Activated CD4-positive, alpha-beta T cell treated with anti-CD3 and anti-CD28 coated beads, Interleukin-2, Interleukin-4, amounts not matched to agents 100 ng/mL and 50 ng/mL, durations not matched to agents 16 hours and 8 hours (primary cell): ENCODE measurements at places on chromosomes 6 and 20.

DNA sequence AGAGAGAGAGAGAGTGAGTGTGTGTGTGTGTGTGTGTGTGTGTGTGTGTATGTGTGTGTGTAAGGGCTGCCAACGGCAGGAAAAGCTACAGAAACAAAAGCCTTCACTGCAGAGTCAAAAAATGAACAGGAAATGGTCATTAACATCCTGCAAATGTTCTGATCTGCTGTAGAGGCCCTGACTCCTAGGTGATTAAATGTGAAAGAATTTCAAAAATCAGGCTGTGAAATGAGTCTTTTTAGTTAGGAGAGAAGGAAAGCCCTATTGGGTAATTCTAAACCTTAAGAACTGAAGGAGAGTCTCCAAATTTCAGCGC, 166.5 kb upstream of the MYLIP start:
- DNase-seq: peak; percentile 80

DNA sequence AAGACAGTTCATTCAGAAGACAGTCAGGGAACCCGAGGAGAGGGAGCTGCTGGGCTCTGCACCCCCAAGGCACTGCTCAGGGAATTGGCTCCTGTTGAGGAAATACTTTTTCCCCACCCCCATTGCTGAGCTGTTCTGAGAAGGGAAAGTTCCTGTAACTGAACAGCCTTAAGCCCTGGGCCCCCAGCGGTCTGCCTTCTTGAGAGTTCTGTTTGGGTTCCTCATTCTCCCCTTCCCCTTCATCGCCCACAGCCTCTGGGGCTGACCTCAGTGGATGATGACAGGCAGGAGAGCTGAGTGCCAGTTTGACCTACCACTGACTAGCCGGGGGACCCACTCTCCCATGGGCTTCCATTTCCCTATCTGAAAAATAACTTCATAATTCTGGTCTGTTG, 10.7 kb downstream of the HCK start:
- no peak for DNase-seq

GRCh38 chr20:29408034-29408695, 1849.3 kb upstream of the DEFB115 start:
- DNase-seq: no peak

- no peak for DNase-seq
These were observed 40.4 kb upstream of the MCUR1 start for GRCh38 chr6:13854716-13855250.

DNA sequence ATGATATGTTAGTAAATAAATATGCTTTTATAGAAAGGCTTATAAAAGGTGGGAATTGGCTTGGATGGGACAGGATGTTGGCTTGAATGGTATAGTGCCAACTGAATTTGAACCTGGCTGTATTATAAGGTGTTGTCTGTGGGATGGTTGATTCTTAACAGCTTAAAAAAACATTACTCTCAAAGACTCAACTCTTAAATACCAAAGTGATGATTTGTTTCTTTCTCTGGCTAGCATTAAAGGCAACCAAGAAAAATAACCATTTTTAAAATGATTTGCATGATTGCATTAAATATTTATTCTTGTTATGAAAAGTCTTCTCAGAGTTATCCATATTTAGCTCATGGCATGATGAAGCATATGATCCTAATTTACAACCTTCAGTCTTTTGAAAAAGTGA, 216.2 kb downstream of the RIMS1 start:
- no peak for DNase-seq

GRCh38 chr6:155497273-155497672, 41.6 kb upstream of the NOX3 start:
- DNase-seq: no peak

- no peak for DNase-seq
These were observed 235.1 kb upstream of the UFL1 start for GRCh38 chr6:96286503-96286902.

DNA sequence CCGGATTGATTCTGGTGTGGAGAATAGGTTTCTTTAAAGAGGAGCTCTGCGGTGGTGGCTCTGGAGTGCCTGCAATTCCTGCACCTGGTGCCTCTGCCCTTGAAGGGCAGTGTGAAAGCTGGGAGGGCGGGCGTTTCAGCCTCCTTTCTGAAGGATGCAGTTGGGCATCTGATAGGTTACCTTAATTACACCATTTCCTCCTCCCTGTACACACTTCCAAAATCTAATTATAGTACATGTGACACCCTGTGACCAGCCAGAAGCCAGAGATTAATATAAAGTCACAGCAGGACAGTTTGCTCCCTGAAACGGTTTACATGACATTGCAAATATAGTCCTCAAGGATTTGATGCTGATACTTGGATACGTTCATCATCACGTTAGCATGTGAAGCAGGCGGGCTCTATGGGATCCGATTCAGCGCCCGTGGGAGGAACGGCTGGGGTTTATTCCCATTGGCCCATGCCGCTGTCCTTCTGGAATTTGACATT, 548.2 kb downstream of the QKI start:
- DNase-seq: no peak

GRCh38 chr6:3090013-3090412, 21.7 kb downstream of the RIPK1 start:
- DNase-seq: no peak

DNA sequence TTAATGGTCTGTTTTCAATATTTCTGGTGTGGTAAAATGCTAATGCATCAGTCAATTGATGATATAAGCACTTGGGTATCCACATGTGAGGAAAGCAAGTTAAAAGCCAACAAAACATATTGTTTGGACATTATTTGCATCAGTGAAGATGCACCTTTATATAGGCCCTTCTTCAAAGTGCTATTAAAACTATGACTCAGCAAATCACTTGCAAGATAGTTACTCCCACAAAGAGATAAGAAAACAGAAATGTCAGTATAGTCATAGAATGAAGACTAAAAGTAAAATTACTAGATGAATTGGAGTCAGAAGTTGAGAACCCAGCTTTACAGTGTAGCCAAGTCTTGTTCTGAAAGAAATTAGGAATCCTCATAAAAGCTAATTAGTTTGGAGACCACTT, 14.6 kb upstream of the GRM1 start:
- DNase-seq: no peak

GRCh38 chr20:49338061-49338460, 60.2 kb upstream of the ZNFX1 start:
- DNase-seq: no peak

GRCh38 chr6:170388113-170388512, 81.6 kb downstream of the FAM120B start:
- no peak for DNase-seq

DNA sequence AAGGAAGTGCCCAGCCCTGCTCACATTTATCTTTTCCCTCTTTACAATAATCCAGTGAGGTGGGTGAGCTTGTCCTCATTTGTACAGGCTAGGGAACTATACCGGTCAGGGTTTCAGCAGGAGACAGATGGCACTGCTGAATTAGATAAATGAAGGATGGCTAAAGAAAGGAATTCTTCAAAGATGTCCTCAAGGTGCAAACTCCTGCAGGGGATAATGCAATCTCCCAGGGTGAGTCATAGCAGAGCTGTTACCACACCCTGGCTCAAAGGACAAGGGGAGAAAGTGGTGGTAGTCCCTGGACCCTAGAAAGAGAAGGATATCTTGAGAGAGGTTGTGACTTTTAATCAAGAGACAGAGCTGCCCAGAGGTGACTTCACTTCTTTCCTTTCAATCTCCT, 66.7 kb downstream of the RFPL4B start:
- no peak for DNase-seq

- DNase-seq: no peak
These were observed 81.0 kb upstream of the FAM8A1 start for GRCh38 chr6:17519120-17519519.

GRCh38 chr6:111823831-111824607, 49.2 kb downstream of the FYN start:
- DNase-seq: peak; percentile 60

GRCh38 chr6:47413752-47414422, 63.7 kb upstream of the CD2AP start:
- DNase-seq: peak; percentile 59

DNA sequence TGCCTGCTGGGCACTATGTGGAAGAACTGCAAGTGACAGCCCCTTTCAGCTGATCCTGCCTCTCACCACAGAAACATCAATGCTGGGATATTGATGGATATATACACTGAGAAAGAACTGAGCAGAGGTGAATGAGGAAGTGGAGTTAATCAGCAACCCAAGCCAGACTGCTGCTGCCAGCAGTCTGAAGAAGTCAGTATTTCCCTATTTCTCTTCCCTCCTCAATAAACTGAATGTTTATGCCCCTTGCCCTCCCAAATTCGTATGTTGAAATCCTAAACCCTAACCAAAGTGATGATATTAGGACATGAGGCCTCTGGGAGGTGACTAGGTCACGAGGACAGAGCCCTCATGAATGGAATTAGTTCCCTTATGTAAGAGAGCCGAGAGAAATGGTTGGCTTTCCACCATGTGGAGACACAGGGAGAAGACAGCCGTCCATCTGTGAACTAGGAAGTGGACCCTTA, 76.3 kb downstream of the CDK19 start:
- no peak for DNase-seq

DNA sequence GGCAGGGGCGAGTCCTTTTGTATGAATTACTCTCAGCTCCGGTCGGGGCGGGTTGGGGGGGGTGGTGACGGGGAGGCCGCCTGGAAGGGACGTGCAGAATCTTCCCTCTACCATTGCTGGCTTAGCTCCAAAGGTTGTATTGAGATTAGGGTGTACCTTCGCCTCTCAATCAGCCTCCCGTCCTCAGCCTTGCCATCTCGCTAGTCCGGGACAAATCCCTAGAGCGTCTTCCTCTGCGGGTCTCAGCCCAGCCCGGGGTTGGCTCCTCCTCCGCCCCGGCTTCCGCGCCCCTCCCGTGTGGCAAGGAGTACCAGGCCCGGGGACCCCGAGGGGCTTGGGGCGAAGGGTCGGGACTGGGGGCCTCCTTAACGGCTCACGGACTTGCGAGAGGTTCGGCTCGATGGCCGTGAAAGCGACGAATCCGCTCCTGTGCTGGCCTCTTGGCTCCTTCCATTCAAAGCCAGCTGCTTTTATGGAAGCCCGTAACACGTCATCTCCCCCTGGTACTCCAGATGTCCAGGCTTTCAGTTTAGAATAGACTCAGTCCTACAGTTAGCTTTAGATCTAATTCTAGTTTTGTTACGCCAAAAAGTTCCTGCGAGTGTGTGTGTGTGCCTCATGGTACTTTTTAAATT, 636 bp upstream of the EEF1A1 start:
- no peak for DNase-seq

DNA sequence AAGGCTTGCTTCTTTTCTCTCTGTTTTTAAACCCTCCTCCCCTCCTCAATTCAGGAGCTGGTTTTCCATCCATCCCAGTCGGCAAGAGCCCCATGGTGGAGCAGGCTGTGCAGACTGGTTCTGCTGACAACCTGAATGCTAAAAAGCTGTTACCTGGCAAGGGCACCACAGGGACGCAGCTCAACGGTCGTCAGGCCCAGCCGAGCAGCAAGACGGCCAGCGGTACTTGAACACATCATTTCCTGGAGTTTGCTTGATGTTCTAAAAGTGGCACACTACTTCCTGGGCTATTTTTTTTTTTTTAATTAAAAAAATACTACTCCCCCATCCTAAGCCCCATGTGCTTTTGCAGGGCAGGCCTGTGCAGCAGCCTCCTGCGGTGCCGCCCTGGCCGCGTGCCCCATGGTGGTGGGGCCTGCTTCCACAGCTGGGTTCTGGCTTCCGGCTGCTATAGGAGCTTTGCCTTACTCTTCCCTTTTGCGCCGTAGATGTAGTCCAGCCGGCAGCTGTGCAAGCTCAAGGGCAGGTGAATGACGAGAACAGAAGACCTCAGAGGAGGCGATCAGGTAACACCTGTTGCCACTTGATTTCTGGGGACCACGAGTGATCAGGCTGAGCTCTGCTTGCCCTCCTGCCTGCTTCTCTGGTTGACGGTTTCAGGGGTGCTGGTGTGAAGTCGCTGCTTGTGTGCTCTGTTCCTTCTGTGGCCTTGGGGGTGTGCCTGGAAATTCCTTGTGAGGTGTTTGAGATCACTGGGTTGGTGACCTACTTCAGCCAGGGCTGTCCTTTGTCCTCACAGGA, 7.7 kb downstream of the LSM14B start:
- DNase-seq: no peak

- DNase-seq: no peak
These were observed 41.7 kb downstream of the TMEM242 start for GRCh38 chr6:157281570-157281969.

DNA sequence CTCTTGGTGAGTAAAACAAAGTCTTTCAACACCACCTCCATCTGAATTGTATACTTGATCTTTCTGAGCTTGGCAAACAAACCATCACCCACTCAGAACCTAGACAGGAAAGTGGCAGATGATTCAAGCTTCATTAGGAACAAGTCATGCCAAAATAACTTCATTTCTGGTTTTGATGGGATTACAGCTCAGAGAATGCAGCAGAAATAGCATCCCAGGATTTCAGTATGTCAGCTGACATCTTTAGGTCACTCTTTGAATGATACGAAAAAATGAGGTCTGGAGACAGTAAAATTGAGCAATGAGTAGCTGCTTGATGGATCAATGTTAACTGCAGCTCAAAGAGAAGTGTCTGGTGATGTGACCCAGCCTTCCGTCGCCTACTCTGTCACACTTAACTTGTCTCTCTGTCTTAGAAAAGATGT, 92.4 kb downstream of the GJA10 start:
- no peak for DNase-seq

DNA sequence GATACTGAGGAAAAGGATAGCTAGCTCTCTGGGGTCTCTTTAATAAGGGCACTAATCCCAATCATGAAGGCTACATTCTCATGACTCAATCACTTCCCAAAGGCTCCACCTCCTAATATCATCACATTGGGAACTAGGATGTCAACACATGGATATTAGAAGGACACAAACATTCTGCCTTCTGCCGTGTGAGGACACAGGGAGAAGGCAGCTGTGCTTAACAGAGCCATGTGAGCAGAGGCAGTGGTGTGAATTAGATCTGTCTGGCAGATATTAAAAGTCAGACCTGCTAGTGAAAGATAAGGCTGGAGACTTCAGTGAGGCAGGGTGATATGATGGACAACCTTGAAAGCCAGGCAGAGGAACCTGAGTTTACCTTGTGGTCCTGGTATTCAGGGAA, 341.9 kb downstream of the ARHGAP18 start:
- DNase-seq: no peak

DNA sequence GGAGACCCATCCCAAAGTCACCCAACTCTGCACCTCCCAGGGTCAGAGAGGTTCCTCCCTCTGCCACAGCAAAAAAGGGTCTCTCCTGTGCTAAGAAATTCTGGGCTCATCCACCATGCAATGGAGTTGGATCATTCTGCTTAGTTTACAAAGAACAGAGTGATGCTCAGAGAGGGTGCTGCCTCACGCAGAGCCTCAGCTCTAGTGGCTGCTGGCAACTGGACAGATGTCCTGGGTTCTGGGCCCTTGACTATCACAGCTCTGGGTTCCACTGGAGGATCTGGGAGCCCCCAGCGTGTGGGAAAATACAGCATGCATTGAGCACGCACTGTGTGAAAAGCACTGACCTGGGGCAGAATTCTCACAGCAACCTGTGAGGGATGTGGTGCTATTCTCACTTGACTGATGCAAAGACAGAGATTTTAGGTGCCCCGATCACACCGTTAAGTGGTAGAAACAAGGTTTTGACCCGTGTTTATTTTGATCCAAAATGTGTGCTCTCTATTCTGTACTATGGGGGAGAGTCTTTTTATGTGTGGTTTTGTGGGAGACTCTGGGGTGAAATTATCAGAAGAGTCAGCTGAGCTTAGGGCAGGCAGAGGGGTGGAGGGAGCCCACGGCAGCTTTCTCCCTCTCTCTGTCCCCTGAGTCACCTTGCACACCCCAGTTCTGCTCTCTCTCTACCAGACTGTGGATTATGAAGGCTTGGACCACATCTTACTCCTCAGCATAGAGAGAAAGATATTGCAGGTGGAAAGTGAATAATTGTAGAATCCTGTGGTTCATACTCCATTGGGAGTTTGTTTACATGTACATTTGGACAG, 19.9 kb downstream of the TREML4 start:
- no peak for DNase-seq

- no peak for DNase-seq
These were observed 166.5 kb upstream of the QKI start for GRCh38 chr6:163248051-163248450.
